ENCODE measurements at places on chromosomes 11 and 22.

DNA sequence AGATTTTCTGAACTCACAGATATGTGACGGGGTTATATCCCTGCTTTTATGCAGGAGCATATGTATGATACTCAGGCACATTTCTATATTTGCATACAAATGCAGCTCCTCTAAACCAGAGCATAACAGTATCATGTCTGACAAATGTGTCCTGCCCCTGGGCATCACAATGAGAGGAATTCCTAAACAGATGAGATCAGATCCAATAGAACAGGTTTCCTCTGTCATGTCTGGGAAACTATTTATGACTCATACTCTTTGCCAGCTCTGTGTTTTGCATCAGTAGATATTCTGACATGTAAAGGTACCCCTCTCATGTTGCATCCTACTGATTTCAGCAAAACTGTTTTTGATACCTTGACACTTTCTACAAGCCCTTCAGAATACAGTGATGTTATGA lies 29.4 kb downstream of the SYT9 start:
- DNase-seq: no peak

- DNase-seq: no peak
These were observed 1.2 kb upstream of the FCHSD2 start for GRCh38 chr11:73143126-73143838.

GRCh38 chr22:19473578-19473977 lies 5.4 kb downstream of the UFD1 start:
- no peak for DNase-seq

- DNase-seq: no peak
These were observed 27.4 kb downstream of the OTOG start for GRCh38 chr11:17574141-17575091.

DNA sequence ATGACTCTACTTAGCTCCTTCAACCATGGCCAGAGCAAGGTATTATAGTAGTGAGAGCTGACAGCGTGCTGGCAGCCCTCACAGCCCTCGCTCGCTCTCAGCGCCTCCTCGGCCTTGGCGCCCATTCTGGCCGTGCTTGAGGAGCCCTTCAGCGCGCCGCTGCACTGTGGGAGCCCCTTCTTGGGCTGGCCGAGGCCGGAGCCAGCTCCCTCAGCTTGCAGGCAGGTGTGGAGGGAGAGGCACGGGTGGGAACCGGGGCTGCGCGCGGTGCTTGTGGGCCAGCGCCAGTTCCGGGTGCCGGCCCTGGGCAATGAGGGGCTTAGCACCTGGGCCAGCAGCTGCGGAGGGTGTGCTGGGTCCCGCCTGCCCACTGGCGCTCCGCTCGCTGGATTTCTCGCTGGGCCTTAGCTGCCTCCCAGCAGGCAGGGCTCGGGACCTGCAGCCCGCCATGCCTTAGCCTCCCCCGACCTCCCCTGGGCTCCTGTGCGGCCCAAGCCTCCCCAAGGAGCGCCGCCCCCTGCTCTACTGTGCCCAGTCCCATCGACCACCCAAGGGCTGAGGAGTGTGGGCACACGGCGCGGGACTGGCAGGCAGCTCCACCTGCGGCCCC lies 63.1 kb downstream of the SPATA19 start:
- DNase-seq: no peak

DNA sequence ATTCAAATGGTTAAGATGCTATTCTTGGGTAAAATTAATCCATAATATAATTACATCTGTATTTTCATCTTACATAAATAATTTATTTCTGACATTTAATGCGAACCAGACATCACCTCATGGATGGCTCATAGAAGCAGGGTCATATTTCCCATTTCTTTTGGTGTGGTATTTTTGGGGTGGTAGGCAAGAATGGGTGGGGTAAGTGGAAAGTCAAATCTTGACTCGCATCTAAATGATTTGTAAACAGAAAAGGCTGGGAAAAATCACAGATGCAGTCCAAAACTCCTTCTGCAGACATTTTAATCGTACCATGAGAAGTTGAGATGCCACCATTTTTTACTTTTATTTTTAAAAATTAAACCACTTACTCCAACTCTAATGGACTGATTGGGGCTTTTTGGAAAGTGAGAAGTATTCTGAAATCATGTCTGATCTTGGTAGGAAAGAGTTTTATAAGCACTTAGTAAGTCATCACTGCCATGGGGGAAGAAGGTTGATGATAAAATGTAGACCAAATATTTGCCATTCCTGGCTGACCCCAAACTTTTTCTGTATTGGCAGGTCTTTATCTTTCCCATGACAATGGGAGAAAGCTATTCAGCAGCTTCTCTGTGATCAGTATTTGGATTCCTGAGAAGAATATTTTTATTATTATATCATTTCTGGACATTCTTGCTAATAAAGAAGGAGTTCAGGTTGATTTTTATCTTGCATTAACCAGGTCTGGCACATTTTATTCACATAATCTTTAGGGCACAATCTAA lies 47.2 kb upstream of the BLID start:
- no peak for DNase-seq

DNA sequence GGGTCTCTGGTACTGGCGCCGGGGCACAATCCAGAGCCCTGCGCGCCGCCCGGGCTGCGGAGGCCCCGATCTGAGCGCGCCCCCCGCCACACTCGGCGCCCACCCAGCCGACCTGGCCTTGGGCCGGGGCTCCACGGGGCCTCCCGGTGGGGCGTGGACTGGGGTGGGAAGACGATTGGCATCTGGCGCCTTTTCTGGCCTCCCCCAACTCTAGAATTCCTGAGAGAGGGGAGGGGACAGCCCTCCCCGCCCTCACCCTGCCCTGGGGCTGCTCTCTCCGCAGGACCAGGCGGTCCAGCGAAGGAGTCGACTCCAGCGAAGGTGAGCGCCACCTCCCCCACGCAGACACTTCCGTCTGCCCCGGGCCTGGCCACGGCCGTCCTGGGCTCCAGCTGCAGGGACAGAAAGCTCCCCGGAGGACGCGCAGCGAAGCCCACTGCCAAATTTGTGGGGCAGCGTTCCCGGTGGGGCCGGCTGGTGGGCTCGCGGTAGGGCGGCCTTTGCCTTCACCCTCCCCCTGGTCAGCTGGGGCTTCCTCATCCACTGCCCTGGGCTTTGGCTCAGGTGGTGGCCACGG lies 593 bp downstream of the SSH3 start:
- DNase-seq: peak; percentile 43

DNA sequence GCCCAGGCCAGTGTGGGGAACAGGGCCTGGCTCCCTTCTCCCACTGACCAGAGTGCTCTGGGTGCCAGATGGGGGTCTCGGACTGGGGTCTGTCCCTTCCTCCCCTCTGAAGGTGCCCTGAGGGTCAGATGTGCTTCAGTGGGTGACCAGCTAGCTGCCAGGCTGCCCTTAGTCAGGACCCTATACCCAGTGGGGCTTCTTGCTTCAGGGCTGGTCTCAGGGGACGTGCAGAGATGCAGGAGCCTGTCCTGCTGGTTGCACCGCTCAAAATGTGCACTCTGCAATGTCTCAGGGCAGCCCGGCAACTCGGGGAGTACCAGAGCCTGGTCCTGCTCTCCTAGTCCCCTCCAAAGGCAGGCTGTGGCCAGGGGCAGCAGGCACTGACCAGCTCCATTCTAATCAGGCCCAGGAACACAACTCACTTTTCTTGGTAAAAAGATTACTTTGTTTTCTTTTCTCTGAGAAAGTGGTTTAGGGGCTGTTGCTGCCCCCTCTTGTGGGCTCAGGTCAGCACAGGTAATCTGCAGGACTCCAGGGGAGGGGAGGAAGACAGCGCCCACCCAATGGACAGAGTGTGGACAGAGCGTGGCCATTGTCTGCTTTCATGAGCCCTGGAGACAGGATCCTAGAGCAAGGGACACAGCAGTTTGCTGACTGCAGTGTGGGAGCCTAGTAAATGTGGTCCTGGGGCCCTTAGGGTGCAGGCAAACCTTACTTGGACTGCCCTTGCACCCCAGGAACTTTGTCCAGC lies 80.9 kb downstream of the MED15 start:
- no peak for DNase-seq

- no peak for DNase-seq
These were observed 2.1 kb downstream of the ADAMTS8 start for GRCh38 chr11:130426223-130426836.

DNA sequence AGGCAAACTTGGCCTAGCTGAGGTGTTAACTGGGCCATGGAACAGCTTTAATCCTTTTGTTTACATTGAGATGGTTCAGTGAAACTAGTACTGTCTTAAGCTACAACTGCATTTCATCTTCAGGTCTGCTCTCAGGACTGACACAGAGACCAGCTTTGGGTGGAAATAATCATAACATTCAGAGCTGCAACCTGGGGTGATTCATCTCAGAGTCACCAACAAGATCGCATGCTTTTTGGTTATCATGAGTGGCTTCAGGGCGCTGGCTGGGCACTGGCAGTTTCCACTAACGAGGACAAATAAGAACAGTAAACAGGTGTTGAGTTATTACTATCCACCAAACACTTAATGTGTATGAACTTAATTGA lies 60.9 kb upstream of the PAX6 start:
- DNase-seq: no peak

GRCh38 chr11:87030458-87031054 lies 7.2 kb upstream of the TMEM135 start:
- no peak for DNase-seq

GRCh38 chr11:14259186-14259784 lies 99.7 kb downstream of the RRAS2 start:
- DNase-seq: no peak

DNA sequence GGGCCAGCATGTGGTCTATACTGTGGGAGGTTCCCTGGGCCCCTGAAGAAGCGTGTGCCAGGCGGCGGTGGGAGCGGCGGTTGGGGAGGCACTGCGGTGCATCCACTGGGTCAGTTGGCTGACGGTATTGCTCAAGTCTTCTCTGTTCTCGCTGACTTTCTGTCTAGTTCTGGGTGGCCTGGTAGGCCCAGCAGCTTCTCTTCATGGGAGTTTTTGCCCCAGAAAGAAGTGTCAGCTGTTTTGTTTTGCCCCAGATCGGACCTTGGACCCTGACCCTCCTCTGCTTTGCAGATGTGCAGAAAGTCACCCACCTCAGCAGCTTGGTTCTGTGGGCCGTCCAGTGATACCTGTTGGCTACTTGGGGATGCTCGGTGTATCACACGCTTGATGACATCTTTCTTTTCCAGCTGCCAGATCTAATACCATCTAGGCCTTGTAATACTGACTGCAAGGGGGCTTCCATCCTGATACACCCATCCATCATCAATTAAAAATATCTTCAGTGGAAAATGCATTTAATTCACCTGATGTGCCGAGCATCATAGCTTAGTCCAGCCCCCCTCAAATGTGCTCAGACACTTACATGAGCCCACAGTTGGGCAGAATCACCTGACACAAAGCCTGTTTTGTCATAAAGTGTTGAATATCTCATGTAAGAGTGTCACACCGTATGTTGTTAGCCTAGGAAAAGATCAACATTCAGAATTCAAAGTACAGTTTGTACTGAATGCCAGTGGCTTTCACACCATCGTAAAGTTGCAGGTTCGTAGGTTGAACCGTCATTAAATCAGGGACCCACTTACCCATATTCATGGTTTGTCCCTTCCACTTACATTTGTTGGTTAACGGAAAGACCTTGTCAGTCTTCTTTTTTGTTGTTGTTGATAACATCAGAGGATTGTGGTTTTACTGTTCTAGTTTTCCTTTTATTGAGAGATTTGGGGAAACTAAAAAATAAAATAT lies 13.9 kb downstream of the ZBED4 start:
- no peak for DNase-seq

DNA sequence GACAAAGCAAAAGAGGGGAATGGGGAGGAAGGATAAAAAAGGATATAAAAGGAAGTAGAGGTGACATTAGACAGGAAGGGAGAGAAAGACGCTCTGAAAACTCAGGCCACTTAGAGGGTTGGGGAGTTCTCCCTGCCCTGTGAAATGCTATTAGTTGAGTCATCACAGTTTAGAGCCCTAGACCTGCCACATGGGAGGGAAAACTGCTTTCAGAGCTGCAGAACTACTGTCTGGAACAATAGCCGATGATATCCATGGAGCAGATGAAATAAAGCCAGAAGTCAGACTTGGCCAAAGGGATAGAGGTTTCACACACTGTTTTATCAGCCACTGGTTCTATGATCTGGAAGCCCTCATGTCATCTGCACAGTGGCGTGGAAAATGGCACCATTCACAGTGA lies 157.9 kb downstream of the NCAM1 start:
- no peak for DNase-seq

DNA sequence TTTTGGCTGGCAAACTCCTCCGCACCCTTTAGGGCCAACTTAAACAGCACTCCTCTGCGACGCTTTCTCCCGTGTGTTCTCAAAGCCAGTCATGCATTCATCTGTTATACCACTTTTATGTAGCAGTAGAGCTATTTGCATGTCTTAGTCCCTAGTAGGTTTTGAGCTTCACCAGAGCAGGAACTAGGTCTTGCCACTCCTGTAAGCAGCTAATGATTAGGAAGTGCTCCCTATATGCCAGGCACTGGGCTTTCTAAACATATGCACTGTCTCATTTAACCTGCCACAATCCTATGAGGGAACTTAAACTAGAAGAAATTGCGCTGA lies 180.8 kb downstream of the DBX1 start:
- no peak for DNase-seq

GRCh38 chr22:46536537-46537224 lies 739 bp downstream of the CELSR1 start:
- no peak for DNase-seq

- DNase-seq: no peak
These were observed 63.3 kb downstream of the SLC22A24 start for GRCh38 chr11:63080682-63081081.

DNA sequence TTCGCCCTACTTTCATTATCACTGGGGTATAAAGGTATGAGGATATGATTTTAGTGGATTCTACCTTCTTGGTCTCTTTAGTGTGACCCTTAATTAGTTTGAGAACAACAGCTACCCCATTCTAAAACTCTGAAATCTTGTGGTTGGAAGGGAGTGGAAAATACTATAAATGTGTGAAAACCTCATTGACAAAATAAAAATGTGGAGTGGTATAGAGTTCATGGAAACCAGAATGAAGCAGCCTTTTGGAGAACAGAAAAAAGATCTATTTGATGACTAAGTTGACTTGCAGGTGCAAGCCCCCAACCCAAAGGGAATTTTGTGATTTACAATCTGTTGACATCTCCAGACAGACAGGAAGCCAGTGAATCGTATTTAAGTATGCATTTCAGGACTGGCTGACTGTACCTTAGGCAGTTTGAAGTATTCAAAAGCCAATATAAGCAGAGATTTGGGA lies 75.8 kb downstream of the GAS2 start:
- DNase-seq: no peak

- no peak for DNase-seq
These were observed 610.4 kb upstream of the B3GAT1 start for GRCh38 chr11:135022454-135022853.

DNA sequence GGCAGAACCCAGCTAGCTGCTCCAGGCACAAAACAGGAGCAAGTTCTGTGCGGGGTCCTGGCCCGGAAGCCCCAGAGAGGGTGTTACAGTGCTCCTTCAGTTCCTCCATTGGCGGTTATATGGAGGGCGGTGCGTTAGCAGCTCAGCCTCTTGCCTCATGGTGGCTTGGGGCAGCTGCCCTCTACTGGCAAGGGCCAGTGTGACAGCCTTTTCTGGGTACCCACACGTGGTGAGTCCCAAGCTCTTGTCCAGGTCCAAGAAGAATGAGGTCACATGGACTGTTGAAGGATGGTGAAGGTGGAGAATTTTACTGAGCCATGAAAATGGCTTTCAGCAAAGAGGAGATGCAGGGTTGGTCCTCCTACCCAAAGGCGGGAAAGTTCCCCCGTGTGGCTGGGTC lies 100.5 kb downstream of the WT1 start:
- DNase-seq: peak; percentile 56
